ENCODE measurements at places on chromosomes 11 and 22.

GRCh38 chr22:17786435-17787161 lies 12.3 kb upstream of the BID start:
- DNase-seq, result peak; percentile 57

DNA sequence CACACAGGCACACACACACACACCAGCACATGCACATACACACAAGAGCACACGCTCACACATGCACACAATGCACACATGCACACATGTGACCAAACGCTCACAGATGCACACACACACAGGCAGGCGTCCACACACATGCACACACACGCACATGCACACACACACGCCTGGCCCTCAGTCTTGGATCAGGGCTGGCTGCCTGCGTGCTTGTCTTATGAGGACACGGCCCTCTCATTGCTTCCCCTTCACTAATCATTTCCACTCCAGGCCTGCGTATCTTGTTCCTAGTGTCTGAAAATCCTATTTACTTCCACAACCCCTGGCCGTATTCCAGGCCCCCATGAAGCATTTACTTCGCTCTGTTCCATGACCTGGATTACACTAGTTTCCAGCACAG lies 740.5 kb downstream of the BRD1 start:
- DNase-seq, result peak; percentile 82

DNA sequence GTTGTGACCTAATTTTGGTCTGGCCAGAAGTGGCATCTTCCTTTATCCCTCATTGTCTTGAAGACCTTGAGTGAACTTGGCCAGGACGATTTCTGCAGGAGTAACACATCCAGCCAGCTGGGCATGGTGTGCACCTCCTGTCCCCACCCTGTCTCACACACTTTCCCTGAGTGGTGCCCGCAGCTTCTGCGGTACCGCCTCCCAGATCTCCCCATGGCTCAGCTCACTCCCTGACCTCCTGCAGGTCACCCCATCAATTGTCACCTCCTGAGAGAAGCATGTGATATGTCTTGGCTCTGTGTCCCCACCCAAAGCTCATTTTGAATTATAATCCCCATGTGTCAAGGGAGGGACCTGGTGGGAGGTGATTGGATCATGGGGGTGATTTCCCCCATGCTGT lies 50.2 kb upstream of the TP53I11 start:
- DNase-seq, result no peak

GRCh38 chr11:69912911-69913451 lies 93.8 kb upstream of the FGF3 start:
- DNase-seq, result peak; percentile 55

DNA sequence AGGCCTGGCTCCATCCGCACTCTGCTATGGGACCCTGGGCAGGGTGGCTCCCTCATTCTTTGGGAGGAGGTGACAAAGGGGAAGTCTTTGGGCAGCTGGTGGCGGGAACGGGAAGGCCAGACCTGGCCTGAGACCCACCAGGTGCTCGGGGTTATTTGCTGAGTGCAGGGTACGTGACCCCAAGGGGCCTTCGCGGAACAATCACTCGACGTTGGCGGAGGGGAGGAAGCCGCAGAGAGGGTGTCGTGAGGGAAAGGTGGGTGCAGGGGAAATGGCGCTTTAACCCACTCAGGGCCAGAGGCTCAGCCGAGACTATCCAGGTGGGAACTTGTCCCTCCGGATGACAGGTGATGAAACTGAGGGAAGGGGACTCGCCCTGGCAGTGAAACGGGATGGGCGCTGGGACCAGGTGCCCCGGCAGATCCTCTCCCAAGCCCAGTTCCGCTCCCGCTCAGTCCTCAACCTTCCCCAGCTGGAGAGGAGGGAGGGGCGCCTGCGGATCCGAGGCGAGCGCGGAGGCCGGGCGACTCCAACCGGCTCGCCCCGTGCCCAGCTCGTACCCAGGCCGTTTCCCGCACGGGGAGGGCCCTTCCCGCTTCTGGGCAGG lies 911 bp downstream of the A4GALT start:
- DNase-seq, result no peak

DNA sequence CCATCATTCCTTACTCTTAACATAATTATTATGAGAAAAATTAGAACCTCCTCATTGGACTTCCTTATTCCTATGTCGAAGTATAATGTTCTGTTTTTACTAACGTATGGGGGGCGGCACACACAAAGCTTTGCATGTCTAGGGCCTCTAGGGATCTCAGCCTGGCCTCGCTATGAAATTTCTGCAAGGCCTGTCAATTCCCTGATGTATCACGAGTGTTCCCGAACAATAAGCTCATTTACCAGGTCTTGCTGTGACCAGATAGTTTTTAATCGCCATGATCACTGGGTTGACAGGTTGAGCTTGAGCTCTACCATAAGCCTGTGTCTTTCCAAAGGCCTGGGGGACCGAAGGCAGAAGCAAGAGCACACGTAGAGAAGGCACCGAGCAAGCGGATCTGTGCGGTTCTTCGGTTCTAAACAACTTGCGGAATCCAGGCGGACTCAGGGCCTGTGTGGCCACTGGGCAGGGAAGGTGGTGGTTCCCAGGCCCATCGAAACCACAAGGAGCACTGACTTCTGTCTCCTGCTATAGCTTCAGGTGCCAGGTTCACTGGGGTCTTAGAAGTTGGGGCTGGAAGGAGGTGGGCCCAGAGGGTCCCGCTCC lies 10.4 kb upstream of the FXYD2 start:
- peak; percentile 2 for DNase-seq

GRCh38 chr11:69000831-69001242 lies 12.2 kb downstream of the MRGPRF start:
- no peak for DNase-seq

DNA sequence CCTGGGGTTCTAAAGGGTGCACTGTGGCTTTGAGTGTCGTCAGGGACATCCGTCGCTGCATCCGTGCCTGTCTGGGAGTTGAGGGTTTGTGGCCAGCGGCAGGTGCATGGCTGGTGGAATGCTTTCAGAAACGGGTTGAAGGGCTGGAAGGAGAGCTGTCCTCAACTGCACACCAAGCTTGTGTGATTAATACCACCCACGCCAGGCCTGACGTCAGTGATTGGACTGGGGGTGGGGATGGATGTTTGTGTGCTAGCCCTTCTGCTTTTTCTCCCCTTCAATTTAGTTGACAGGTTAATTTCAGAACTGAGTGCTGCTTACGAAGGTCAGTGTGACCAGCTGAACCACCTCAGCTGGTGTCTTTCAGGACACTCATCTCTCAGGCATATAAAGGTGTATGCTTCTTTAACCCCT lies 3.2 kb upstream of the GAB2 start:
- peak; percentile 42 for DNase-seq

GRCh38 chr11:772429-773390 lies 4.6 kb downstream of the GATD1 start:
- no peak for DNase-seq

- no peak for DNase-seq
These were observed 6.8 kb downstream of the SLC35F2 start for GRCh38 chr11:107851704-107852310.

- DNase-seq, result no peak
These were observed 43.0 kb downstream of the UVRAG start for GRCh38 chr11:75858042-75858441.

DNA sequence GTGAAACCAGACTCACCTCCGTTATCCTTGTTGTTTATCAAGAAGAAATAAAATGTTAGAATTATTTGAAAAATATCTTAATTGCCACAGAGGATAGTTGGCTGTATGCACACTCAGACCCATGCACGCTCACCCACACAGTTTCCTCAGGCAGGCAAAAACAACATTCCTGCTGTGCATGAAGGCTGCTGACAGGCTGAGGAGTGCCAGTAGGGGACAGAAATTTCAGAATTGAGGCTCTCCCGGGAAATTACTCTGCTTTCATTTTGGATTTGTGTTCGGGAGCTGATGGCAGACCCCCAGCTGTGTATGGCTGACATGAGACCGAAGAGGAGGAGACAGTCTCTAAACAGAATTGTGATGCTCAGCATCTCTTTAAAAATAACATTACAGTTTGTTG lies 87.5 kb downstream of the AMOTL1 start:
- DNase-seq, result no peak

DNA sequence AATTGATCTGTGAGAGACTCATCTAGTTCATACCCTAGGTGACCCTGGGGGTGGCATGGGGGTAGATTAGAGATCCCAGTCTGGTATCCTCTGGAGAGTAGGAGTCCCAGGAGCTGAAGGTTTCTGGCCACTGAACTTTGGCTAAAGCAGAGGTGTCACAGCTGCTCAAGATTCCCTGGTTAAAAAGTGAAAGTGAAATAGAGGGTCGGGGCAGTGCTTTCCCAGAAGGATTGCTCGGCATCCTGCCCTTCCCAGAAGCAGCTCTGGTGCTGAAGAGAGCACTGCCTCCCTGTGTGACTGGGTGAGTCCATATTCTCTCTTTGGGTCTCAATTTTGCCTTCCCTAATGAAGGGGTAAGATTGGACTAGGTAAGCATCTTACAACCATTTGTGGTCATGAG lies 653 bp downstream of the IL18BP start:
- no peak for DNase-seq

DNA sequence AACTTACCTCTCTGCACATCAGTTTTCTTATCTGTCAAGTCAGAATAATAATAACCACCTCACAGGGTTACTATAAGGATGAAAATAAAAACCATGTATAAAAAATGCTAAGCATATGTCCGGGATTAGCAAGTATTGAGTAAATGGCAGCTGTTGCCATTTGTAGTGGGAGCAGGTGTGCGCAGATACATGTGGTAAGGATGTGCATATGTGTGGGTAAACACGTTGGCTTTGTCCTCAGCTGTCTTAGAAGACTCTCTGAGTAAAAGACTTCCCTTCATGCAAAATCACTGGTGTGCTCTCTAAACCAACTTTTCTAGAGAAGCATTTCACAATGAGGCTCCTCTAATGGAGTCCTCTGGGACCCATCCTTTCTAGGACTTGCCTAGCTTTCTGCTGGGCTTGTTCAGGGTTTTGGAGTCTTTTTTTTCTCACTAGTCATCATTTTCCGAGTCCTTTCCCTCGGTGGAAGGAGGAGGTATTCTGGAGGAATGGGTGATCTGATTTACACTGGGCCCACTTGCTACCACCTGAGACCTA lies 62.4 kb downstream of the NELL1 start:
- DNase-seq, result no peak

GRCh38 chr11:131467645-131468394 lies 97.4 kb downstream of the NTM start:
- no peak for DNase-seq

- DNase-seq, result no peak
These were observed 40.8 kb downstream of the COMMD9 start for GRCh38 chr11:36248436-36248835.

DNA sequence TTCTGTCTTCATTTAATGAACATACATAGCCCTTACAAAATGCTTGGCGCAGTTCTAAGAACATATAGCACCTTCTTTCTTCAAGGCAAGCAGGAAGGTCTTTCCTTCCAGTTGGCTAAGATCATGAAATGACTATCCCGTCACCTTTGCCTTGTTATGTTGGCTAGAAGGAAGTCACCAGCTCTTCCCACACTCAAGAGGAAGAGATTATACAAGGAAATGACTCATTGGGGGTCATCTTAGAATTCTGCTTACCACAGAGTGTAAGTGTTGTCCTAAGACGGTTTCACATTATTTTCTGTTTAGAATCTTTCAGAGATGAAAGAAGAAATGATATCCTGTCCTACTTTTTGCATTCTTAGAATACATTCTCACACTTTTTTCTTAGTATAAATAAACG lies 808.0 kb upstream of the LUZP2 start:
- DNase-seq, result no peak

- DNase-seq, result no peak
These were observed 163.0 kb downstream of the GRIK4 start for GRCh38 chr11:120674542-120674941.

DNA sequence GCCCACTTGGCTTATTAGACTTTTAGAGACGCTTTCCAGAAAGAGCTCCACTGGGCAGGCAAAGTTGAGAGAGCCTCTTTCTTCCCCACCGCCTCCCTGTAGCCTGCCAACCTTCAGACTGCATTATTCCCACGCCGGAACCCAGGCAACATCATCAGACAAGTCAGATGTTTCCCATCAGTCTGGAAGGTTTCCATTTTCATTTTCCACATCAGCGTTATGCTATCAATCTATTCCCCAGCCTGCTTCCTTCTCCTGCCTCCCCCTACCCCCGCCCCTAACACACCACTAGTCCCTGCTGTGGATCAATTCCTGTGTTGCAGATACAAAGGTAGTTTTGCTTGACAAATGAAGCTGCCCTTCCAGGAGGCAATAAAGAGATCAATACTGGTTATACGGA lies 184.8 kb downstream of the DSCAML1 start:
- DNase-seq, result peak; percentile 54

- no peak for DNase-seq
These were observed 12.4 kb downstream of the TOP3B start for GRCh38 chr22:21970037-21970799.

DNA sequence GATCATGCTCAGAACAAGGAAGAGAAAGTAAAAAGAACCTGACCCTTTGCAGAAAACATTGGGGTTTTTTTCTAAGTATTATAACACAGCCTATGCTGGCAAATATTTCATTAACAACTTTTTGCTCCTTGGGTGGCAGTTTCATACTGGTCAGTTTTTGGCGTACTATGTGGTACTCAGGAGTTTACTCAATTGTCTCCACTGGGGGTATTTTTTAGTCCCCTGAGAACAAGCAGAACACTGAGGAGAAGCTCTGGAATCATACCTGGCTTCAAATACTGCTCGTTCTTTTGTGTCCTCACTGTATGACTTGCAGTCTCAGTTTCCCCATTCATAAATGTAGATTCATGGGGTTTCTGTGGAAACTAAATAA lies 90.4 kb downstream of the SERGEF start:
- DNase-seq, result no peak

DNA sequence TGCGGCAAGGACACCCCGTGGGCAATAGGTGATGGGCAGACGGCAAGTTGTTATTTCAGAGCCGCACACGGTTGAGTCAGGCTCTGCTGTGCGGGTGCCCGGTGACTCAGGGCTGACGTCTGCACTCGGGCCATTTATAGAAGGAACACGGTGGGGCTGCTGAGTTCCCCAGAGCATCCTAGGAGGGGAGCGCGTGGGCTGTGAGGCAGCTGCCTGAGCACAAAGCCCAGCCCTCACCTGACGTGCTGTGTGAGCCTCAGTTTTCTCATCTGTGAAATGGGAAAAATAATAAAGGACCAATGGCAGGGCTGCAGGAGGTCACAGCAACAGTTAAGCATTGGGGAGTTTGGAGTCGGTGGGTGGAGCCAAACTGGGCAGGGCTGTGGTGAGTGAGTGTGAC lies 11.3 kb upstream of the RHOD start:
- no peak for DNase-seq

GRCh38 chr11:980438-981357 lies 55.0 kb downstream of the AP2A2 start:
- peak; percentile 36 for DNase-seq

DNA sequence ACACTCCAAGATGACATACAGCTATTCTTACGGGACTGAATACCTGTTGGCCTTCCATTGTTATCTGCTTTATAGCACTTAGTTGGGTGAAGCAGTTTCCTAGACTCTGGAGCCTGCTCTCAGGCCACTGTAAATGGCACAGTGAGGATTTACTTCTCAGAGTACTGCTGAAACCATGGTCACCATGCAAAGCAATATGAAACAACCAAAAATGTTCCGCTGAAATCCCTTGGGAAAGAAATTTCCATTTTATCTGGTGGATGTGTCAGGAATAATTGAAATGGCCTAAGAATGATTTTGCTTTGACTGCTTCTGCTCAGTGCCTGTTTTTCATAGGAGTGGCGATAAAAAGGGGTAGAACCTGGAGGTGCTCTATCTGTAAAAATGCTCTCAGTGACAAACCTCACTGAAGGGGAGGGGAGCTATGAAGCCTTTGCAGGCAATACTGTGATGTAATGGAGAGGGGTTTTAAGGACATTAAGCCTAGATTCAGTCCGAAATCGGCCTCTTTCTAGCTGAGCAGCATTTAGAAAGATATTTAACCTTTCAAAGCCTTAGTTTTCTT lies 651.6 kb upstream of the ANO5 start:
- no peak for DNase-seq

All from stomach (tissue), 19 donors.